ENCODE measurements at places on chromosomes 7 and 10.

- no peak for DNase-seq
Observed at GRCh38 chr7:152072421-152072820, 46.9 kb downstream of the GALNT11 start.

GRCh38 chr7:103824251-103824650 is 165.2 kb downstream of the RELN start:
- DNase-seq, result no peak

DNA sequence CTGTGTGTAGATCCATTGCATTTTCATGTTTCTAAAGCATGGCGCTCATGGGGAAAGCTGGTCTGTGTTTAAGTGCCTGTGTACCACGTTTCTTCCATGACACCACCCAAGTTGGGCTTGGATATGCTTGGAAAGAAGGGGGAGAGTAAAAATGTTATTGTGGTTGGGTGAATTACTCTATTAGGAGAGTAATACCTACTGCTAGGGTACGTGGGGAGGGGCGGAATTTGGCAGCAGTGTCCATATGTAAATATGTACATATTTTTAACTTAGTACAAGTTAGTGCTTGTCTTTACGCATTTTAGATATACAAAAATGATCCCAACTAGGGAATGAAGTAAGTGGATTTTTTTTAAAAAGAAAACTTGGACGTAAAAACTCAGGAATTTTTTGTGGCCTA is 42.9 kb upstream of the SAMD8 start:
- DNase-seq, result no peak

DNA sequence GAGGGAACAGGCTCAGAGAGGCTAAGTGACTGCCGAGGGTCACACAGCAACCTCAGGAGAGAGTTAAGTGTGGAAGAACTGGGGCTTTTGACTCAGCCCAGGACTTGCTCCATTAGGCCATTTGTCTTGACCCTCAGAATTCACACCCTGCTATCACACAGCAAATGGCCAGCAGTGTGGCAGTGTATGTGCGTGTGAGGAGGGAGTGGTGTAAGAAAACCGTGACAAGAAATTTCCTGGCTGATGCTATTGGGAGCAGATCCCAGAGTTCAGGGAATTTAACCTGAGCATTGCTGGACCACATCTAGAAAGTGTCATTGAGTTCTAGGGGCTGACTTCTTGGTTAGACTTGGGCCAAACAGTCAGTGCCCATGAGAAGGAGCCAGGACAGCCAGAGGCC is 18.4 kb downstream of the VWA2 start:
- DNase-seq, result no peak

DNA sequence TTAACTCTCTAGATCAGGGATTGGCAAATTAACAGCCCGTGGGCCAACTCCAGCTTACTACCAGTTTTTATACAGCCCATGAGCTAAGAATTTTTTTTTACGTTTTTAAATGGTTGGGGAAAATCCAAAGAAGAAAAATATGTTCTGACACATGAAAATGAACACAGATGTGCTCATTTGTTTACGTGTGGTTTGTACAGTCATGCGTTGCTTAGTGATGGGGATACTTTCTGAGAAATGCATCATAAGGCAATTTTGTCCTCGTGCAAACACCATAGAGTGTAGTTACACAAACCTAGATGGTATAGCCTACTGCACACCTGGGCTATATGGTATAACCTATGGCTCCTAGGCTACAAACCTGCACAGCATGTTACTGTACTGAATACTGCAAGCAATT is 8.3 kb upstream of the SMKR1 start:
- DNase-seq, result no peak

Data from Kasumi-1 (cell line).